ENCODE measurements at places on chromosomes 16 and 17.

- DNase-seq = no peak
These were observed 1.4 kb upstream of the DHX8 start for GRCh38 chr17:43482103-43483012.

GRCh38 chr16:68469796-68470460 lies 21.6 kb upstream of the SMPD3 start:
- DNase-seq = no peak

DNA sequence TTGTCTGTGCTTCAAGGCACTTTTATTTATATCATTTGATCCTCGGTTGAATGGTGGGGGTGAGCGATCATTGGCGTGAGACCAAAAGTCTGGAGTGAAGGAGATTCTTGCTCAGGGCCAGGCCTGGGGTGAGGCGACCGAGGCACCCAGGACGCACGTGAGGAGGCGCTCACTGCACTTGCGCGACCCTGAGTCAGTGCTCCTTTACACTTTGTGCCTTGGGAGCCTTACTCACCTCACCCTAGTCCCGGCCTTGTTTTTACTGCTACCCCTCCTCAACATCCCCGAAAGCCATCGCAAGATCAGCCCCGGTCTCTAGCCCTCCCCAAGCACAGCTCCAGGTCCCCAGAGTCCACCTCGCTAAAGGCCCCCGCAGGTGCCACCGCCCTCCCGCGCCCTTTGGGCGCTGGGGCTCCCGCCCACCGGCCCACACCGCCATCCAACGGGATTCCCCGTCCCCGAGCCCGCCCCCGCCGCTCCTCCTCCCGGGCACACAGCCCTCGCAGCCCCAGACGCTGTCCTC lies 496 bp downstream of the EZH1 start:
- DNase-seq = no peak

DNA sequence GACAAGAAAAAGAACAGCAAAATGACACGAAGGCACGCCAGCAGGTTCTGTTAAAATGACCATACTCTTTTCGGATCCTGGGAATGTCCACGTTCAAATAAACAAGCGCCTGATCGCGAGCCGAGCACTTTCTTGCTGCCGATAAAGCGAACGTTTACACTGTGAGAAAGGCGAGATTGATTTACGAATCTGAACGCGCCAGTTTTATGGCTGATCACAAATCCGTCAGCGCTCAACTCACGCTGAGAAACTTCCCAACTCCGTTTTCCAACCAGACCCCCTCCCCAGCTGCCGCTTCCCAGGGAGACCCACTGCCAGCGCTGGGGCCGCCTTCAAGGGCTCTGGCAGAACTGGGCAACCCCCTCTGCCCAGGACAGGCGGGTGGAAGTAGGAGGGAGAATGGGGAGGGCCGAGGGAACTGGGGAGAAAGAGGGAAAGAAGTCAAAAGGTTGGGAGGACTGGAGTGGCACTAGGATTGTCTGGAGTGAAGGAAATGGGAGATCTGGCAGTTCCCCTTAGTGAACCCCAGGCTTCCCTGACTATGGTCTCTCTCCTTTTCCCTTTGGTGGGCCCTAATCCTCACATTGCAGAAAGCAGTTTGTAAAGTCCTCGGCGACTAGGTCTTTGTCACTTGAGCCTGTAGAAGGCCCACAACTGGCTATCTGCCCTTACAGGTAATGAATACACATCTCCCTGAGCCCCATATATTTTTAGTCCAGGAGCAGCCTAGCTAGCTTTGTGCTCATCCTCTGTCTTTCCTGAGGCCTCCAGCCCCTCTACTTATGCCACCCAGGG lies 6.9 kb downstream of the HOXB4 start:
- no peak for DNase-seq

DNA sequence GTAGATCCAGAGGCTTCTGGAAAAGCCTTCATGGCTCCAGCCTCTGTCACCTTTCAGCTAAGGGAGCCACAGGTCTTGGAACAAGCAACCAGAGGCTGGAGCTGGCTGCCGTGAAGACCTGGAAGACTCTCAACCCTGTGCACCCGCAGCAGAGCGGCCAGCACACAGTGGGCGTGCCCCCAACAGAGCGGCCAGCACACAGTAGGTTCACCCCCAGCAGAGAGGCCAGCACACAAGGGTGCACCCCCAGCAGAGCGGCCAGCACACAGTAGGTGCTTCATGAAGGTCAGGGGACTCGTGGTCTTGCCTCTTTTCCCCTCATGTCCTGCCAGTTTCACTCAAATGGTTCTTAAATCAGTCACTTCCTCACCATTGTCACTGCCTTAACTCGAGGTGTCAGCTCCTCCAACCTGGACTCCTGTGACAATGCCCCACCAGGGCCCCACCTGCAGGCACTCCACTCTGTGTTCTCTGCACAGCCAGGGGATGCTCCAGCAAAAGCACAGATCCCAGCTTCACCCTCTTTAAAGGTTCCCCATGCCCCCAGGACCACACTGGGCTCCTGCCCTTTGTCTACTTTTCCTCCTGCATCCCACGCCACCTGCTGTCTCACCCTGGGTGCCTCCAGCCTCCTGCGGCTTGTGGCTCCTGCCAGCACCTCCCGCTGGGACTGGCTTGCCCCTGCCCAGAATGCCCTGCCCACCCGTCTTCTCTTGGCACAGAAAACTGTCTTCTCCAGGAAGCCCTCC lies 42.4 kb upstream of the DOC2B start:
- DNase-seq = no peak

- DNase-seq = no peak
These were observed 346.6 kb downstream of the SNX29 start for GRCh38 chr16:12323007-12323758.

- DNase-seq = no peak
These were observed 120.9 kb upstream of the SMURF2 start for GRCh38 chr17:64783031-64783461.

DNA sequence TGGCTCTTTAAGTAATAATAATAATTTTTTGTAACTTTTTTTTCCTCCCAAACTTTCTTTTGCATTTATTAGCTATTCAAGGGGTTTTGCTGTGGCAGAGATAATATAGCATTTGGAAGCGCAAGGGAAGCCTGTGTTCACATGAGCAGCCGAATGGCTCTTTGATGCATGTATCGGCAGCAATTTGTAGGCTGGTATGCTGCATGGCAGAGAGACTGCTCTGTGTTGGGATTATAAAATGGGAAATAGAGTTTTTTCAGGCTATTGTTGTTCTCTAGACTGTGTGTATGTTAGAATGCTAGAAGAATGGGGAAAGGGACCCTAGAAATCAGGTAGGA lies 94.6 kb upstream of the SALL1 start:
- DNase-seq = no peak

- DNase-seq = no peak
These were observed 173.0 kb downstream of the CBLN1 start for GRCh38 chr16:49108611-49109010.

GRCh38 chr16:51723036-51723724 lies 572.1 kb upstream of the SALL1 start:
- no peak for DNase-seq

DNA sequence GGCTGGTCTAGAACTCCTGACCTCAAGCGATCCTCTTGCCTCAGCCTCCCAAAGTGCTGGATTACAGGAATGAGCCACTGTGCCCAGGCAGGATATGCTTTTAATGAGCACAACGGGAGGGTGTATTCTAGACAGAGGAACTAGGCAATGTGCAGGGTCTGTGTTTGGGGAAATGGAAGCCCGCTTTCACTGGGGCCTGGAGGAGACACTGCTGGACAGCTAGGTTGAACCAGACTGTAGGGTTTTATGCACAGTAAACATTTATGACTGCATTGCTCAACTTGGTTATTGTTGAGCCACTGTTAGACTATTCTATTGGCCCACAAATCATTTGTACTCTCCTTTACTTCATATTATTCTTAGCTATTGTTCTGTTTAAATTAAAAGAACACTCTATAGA lies 10.2 kb upstream of the SIAH1 start:
- no peak for DNase-seq

GRCh38 chr17:31532081-31532480 lies 140.6 kb downstream of the RAB11FIP4 start:
- no peak for DNase-seq

DNA sequence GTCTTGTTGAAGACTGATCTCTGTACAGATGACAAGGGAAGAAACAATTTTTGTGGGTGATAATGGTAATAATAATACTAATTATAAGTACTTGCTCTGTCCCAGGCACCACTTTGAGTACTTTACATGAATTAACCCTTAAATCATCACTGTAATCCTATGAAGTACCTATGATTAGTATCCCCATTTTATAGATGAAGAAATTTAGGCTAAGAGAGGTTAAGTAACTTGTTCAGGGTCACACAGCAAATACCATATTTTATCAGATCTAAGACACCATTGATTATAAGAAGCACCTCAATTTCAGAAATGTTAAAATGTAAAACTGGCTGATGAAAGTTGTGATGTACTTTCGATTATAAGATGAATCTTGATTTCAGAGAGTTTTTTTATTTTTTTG lies 18.6 kb downstream of the TADA2A start:
- no peak for DNase-seq

DNA sequence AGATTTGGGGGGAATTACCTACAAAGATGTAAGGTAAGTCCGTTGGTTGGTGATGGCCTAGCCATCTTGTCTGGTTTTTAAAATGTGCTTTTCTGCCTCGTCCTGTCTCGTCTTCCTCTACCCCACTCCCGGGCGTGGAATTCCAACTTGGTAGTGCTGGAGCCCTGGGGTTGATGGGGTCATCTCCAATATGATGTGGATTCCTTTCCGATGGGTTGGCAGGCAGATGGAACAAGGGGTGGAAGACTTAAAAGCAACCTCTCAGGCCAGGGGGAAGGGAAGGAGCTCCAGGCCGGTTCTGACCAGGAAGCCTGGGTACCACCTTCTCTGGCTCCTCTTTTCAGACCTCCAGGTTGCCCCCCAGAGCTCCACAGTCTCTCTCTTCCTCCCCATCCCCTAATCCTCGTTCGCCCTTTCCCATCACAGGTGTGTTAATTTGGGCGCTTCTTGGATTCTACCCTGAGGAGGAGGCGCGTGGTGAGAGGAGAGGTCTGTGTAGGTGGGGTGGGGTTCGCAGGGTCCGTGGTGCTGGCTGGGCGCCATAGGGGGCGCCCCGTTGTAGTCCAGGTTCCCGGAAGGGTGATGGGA lies 5.1 kb upstream of the HOXB2 start:
- DNase-seq = no peak

DNA sequence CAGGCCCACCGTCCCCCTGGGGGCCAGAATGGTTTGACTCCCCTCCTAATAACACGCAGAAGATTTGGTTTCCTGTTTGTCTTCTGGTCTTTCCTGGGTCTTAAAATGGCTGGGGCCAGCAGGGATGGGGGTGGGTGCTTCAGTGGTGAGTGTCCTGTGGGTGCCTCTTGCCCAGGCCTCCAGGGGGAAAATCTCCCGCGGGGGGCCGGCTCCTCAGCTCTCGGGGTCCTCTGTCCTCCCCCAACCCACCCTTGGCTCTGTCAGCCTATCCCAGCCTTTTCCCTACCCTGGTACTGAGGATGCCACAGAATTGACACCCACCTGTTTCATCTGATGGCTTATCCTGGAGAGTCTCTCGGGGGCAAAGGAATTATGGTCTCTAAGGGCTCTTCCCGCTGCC lies 23.8 kb upstream of the SDR42E2 start:
- no peak for DNase-seq

DNA sequence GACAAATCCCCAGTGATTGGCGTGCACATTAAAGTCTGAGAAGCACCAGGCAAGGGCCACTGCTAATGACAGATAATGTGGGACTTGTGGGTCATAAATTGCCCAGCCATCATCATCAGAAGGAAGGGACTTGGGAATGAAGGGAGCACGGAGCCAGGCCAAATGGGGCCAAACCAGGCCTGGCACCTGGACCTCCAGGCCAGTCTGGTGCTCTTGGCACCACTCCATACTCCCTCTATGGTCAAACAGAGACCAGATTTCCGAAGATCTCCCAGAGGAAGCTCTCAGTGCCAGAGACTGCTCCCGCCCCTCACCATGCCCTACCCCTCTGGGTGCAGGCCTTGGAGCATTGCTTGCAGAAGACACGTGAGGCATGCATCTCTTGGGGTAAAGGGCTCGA lies 142.2 kb downstream of the CCDC182 start:
- no peak for DNase-seq

DNA sequence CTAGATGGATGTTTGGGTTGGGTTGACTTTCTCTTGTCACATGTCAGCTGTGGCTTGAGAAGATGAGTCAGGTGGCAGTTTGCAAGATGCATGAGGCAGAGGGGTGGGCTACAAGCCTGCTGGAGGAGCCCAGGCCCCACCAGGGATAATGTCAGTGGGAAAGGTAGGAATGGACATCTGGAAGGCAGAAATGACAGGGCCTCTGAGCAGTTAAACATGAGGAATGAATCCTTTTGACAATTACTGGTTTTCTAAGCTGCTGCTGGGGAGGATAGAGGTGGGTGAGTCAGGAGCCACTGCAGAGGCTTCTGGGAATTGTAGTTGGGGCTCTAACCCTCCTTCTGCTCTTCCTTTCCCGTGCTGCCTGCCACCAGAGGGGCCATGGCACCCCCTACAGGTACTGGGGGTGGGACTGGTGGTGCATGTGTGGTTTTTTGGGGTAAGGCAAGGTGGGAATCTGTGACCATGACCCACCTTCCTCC lies 15.7 kb downstream of the SLC52A1 start:
- DNase-seq = no peak

DNA sequence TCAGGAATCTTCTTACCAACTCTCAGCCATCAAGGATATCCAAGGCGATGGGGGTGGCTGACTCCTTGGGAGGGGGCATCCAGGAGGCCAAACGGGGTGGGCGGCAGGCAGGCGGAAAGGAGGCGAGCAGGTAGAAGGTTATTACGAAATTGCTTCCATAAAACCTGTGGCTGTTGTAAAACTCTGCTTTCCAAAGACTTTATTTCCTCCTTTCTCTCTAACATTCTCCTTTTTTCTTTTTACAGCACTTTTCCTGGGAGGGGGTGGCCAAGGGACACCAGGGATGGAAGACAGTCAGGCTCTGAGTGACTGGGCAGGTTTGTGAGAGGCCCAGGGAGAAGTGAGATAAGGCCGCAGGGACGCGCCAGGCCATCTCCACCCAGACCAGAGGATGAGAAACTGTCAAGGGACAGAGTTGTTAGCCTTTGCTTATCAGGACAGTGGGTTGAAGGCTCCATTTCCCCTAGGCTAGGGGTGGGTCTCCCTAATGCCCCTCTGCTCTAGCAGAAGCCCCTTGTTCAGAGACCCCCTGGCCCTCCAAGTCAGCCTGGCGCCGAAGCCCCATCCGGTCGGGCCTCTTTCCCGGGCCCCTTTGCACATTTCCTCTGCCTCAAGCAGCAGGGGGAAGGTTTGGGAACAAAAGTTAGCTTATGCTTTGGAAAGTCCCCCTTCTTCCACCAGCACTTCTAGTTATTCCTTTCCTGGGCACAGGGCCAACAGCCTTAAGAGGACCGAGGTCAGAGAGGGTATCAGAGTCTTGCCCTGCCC lies 5.0 kb upstream of the HOXB9 start:
- no peak for DNase-seq

DNA sequence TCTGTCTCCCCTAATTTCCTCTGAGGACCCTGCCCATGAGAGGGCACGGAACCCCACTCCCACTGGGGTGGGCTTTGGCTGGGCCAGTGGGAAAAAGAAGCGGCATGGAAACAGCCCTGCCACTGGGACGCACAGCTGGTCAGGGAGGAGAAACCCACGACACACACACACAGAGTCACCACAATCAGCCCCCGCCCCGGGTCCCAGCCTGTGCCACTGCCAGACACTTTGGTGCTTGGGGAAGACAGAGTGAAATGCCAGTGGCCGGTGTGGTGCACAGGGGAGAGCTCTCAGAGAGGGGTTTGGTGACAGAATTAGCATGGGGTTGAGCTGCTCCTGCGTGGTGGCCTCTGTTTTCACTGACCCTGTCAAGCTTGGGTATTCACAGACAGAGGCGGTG lies 30.7 kb upstream of the RNPS1 start:
- DNase-seq = no peak

- DNase-seq = no peak
These were observed 51.8 kb upstream of the JPH3 start for GRCh38 chr16:87550495-87550961.

Data from NCI-H1048 (cell line).